Lower lobe of right lung (tissue), 2 donors: ENCODE measurements at places on chromosomes 7 and 10. TPM values are rescaled to one million over a fixed set of nuclear protein-coding genes. Genes with fewer than 3 reads are reported as not detected.

SLC26A5 gene
- total RNA-seq = 1.8 TPM

USP6NL gene
- 20.0 TPM for total RNA-seq

COBL gene
- 27.9 TPM for total RNA-seq

RBM20 gene
- 1.0 TPM for total RNA-seq

CD36 gene
- 141 TPM for total RNA-seq

FANK1 gene
- 11.5 TPM for total RNA-seq

GRCh38 chr7:103123529-103123928 is 25.4 kb downstream of the NAPEPLD start:
- H3K4me1 ChIP-seq = no peaks in the 10 kb centered on the region
- H3K27me3 ChIP-seq = no peaks in the 10 kb centered on the region
- H3K36me3 ChIP-seq = peaks cover 58% of the 10 kb centered on the region
- no peak for DNase-seq

DNA sequence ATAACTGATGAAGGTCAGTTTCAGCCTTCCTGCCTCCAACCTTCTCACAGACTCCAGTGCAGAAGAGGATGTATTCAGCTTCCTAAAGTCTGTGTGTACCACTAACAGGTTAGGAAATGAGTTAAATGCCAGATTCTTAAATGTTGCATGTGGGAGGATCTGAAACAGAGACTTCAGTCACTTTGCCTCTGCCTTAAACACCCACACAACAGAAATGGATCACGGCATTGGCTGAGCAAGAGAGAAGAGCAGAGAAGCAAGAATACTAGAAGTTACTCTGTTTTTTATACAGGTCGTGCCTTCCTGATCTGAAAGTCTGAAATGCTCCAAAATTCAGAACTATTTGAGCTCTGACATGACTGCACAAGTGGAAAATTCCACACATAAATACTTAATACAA is 98.9 kb upstream of the ARHGAP21 start:
- H3K27ac ChIP-seq = no peak overlapping the region
- no peak overlapping the region for H3K4me3 ChIP-seq
- no peaks in the 10 kb centered on the region for H3K27me3 ChIP-seq
- no peaks in the 10 kb centered on the region for H3K4me1 ChIP-seq

DNA sequence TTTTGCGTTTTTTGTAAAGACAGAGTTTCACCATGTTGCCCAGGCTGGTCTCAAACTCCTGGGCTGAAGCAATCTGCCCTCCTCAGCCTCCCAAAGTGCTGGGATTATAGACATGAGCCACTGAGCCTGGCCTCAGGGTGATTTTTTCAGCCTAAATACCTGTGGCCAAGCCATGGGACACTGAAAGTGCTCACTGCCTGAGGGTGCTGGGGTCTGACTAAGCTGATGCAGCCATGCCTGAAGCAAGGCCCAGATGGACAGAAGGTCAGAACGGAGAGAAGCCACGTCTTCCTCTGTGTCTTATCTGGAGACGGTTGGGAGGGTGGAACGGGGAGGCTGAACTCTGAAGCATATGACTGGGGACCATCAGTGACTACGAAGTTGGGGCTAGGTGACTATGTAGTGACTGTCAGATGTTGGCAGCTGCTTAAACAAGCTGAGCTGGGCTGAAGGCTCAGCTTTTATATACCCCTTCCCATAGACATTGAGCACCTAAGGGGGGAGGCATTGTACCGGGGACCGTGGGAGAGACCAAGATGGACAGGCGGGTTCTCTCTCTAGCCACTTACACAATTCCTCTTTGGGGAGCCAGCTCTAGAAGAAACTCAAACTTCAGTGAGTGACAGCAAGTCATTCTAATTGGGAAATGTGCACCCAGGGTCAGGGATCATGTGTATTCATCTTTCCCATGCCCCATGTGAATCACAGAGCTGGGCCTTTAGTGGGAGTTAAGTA is 73.3 kb upstream of the HABP2 start:
- H3K27ac ChIP-seq = no peak overlapping the region
- H3K4me1 ChIP-seq = peaks cover 17% of the 10 kb centered on the region
- no peaks in the 10 kb centered on the region for H3K36me3 ChIP-seq
- no peak overlapping the region for H3K4me3 ChIP-seq

DNA sequence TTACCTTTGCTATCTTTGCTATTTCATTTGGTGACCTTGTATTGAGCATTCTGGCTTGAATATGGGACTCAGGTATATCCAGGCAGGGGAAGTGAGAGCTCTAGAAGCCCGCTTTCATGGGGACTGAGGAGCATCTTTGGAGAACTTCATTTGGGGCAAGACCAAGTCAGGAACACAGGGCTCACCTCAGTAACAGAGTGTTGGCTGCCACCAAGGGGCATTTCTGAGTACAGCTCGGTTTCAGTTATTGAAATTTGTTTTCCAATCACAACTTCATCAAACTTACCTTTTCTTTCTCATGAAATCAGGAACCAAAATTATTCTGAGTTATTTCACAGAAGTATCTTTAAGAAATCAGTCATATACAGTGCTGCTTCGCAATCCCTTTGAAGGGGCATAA is 337.2 kb downstream of the C7orf25 start:
- H3K27ac ChIP-seq = no peak overlapping the region
- no peak for DNase-seq
- H3K4me1 ChIP-seq = peaks cover 28% of the 10 kb centered on the region
- H3K4me3 ChIP-seq = no peak overlapping the region
- no peaks in the 10 kb centered on the region for H3K27me3 ChIP-seq

- DNase-seq = no peak
- no peaks in the 10 kb centered on the region for H3K27me3 ChIP-seq
- H3K4me3 ChIP-seq = no peak overlapping the region
- no peaks in the 10 kb centered on the region for H3K4me1 ChIP-seq
- no peak overlapping the region for H3K27ac ChIP-seq
Measured at GRCh38 chr7:81527651-81528050, 242.2 kb downstream of the HGF start.

DNA sequence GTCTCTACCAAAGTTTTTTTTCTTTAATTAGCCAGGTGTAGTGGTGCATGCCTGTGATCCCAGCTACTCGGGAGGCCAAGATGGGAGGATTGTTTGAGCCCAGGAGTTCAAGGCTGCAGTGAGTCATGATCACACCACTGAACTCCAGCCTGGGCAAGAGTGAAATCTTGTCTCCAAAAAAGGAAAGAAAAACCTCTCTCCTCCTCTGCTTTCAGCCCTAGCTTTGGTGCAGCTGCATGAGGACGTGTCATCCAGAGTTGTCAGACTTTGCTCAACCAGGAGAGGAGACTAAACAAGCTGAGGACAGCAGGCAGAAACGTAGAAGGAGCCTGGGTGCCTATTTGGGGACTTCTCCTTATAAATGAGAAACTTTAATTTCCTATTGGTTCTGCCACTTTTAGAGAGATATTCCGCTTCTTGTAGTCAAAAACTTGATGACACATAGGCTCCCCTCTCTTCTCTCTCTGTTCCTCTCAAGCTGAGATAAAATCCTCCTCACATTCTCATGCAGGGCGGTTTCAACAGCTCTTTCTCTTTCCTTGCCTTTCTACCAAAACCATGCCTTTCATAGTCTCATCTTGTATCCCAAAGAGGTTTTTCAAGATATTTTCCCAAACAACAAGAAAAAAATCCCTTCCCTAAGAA is 205.4 kb downstream of the ARHGAP12 start:
- no peak for DNase-seq
- H3K36me3 ChIP-seq = no peaks in the 10 kb centered on the region
- H3K27ac ChIP-seq = no peak overlapping the region
- no peaks in the 10 kb centered on the region for H3K27me3 ChIP-seq

GRCh38 chr10:30062582-30062981 is 3.2 kb upstream of the JCAD start:
- H3K4me3 ChIP-seq = no peak overlapping the region
- peaks cover 13% of the 10 kb centered on the region for H3K4me1 ChIP-seq
- no peaks in the 10 kb centered on the region for H3K36me3 ChIP-seq
- H3K27ac ChIP-seq = no peak overlapping the region

DNA sequence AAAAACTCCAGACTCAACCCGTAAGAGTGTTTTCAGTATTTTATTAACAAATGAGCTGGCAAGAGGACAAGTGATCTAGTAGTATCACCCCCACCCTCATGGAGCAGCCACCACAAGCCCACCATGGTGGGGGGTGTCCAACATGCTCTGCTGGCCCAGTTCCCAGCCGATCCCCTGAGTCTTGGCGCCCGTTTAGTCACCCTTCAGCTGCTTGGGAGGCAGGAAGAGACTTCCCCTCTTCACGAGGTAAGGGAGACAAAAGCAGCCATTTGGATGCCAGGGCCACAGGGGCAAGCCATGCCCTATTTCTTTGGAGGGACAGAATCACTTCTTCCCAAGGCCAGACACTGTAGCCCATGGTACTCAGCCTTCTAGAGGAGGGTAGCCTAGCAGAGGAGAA is 54.1 kb downstream of the NOD1 start:
- no peak overlapping the region for H3K4me3 ChIP-seq
- H3K36me3 ChIP-seq = peaks cover 53% of the 10 kb centered on the region
- H3K27ac ChIP-seq = no peak overlapping the region
- no peaks in the 10 kb centered on the region for H3K27me3 ChIP-seq

GRCh38 chr10:20180766-20181165 is 364.5 kb downstream of the PLXDC2 start:
- no peaks in the 10 kb centered on the region for H3K4me1 ChIP-seq
- peaks cover 21% of the 10 kb centered on the region for H3K36me3 ChIP-seq
- H3K4me3 ChIP-seq = no peak overlapping the region
- no peak for DNase-seq

GRCh38 chr7:98021588-98022351 is 31.8 kb upstream of the OCM2 start:
- H3K27ac ChIP-seq = no peak overlapping the region
- peak; percentile 86 for DNase-seq
- H3K36me3 ChIP-seq = no peaks in the 10 kb centered on the region
- no peaks in the 10 kb centered on the region for H3K4me1 ChIP-seq
- H3K4me3 ChIP-seq = no peak overlapping the region
- H3K27me3 ChIP-seq = no peaks in the 10 kb centered on the region

- no peaks in the 10 kb centered on the region for H3K27me3 ChIP-seq
- no peak overlapping the region for H3K4me3 ChIP-seq
- no peak overlapping the region for H3K27ac ChIP-seq
Measured at GRCh38 chr7:157539521-157539920, 202.7 kb downstream of the DNAJB6 start.

DNA sequence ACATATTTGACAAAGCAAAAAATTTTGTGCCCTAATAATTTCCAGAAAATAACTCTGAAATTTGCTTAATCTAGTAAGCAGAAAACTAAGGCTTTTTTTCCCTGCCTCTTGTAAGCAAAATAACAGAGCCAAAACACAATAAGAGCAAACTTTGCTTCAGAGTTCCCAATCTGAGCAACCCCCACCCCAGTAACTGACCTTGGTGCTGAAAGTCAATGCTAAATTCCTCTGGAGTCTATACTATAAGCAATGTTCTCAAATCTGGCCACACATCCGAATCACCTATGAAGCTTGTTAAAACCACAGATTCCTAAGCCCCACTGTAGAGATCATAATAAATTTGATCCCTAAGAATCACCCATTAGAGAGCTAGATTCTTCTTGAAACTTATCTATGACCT is 150.5 kb downstream of the ELAPOR2 start:
- no peak for DNase-seq
- no peaks in the 10 kb centered on the region for H3K27me3 ChIP-seq
- no peak overlapping the region for H3K27ac ChIP-seq
- H3K4me1 ChIP-seq = no peaks in the 10 kb centered on the region
- peaks cover 37% of the 10 kb centered on the region for H3K36me3 ChIP-seq
- no peak overlapping the region for H3K4me3 ChIP-seq

DNA sequence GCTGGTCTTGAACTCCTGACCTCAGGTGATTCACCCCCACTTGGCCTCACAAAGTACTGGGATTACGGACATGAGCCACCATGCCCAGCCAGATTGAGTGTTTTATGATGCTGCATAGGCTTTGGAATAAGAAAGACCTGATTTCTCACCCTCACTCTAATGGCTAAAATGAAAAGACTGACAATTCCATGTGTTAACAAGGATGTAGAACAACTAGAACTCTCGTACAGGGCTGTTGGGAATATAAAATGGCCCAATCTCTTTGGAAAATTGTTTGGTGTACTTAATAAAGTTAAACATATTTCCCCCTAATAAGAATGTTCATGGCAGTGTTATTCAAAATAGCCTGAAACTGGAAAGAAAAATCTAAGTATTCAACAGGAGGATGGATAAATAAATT is 43.2 kb upstream of the VCL start:
- no peaks in the 10 kb centered on the region for H3K27me3 ChIP-seq
- H3K27ac ChIP-seq = no peak overlapping the region
- H3K36me3 ChIP-seq = no peaks in the 10 kb centered on the region
- no peak for DNase-seq
- peaks cover 41% of the 10 kb centered on the region for H3K4me1 ChIP-seq
- no peak overlapping the region for H3K4me3 ChIP-seq

- H3K4me3 ChIP-seq = peak overlapping the region; percentile 17
- H3K36me3 ChIP-seq = no peaks in the 10 kb centered on the region
- no peak overlapping the region for H3K27ac ChIP-seq
- peak; percentile 84 for DNase-seq
- no peaks in the 10 kb centered on the region for H3K27me3 ChIP-seq
Measured at GRCh38 chr7:322111-322671, 32.2 kb downstream of the FOXL3 start.
